HCEC 1CT (cell line): ENCODE measurements at places on chromosomes 1 and 21.
A peak's percentile ranks its signal among the peaks of the same experiment; 100 is the strongest.

DNA sequence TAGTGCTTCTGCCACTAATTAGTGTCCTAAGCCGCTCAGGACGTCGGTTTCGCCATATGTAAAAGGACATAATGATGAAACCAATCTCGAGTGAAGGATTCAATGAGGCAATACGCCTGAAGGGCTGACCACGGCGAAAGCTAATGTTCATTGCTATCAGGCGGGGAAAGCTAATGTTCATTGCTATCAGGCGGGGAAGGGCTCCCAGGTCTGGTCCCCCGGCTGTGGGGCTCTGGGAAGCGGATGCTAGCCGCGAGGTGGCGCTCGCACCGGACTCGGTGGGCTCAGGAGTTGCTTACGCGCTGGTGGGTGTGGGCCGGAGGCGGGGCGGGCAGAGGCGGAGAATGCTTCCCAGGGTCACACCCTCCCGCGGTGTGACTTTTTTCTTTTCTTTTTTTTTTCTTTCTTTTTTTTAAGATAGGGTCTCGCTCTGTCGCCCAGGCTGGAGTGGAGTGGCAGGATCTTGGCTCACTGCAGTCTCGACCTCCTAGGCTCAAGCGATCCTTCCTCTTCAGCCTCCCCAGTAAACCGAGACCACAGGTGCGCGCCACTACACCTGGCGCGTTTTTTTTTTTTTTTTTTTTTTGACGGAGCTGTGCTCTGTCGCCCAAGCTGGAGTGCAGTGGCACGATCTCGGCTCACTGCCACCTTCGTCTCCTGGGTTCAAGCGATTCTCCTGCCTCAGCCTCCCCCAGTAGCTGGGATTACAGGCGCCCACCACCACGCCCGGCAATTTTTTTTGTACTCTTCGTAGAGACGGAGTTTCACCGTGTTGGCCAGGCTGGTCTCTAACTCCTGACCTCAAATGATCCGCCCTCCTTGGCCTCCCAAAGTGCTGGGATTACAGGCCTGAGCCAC lies 1.1 kb upstream of the PEAR1 start:
- DNase-seq = peak; percentile 76

GRCh38 chr1:89850844-89851415 lies 30.1 kb downstream of the LRRC8D start:
- no peak for DNase-seq

DNA sequence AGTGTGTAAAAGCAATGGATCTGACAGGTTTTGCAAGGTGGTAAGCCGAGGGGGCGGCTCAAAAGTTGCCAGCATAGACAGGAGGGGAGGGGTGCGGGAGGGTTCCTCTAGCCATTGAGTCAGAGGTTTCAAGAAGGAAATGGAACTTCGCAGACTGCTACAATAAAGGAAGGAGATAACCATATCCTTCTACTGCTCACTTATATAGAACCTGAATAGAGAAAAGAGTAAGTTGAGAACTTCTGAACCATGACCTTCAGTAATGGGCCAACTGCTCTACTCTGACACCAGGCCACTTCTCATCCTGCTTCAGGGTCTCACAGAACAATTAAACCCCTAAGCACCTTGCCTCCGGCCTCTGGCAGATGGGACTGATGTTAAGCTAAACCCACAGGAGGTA lies 26.3 kb upstream of the BCAR3 start:
- no peak for DNase-seq

GRCh38 chr1:81305997-81306452 lies 494.7 kb upstream of the ADGRL2 start:
- DNase-seq = peak; percentile 44

- no peak for DNase-seq
Measured at GRCh38 chr1:36963006-36963405, 71.3 kb downstream of the GRIK3 start.

DNA sequence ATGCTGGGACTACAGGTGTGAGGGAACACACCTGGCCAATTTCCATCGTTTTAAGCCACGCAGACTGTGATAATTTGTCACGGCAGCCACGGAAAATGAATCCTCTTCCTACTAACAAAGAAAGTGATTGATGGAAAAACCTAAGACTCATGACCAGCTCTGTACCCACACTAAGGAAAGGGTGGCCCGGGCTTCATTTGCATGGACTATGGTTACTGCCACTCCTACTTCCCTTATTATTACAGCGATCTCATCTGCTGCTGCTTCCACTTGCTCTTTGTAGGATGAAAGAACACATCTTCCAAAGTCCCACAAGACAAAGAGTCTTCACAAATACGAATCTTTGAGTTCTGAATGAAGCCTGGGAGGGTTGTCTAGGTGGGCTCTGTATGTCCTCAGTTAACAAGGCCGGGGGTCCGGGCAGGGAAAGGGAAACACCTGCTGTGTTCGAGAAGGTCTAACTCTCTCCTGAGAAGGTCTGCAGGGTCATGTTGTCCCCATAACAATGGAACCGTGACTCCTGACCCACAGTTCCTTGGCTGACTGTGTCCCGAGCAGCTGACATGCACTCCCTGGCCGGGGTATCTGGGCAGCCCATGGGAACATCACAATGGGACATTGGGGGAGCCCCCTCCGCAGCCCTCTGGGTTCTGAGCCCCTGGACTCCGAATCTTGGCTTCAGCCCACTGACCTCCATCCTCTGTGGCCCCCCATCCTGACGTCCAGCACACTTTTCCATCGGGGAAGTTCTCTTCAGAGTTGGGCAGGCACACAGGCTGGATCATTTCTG lies 13.3 kb upstream of the TFF1 start:
- no peak for DNase-seq
